Stimulated activated CD8-positive, alpha-beta memory T cell treated with anti-CD3 and anti-CD28 coated beads, Interleukin-7, amount 100 ng/mL, for 48 hours (primary cell): ENCODE measurements at places on chromosomes 1 and 21.

DNA sequence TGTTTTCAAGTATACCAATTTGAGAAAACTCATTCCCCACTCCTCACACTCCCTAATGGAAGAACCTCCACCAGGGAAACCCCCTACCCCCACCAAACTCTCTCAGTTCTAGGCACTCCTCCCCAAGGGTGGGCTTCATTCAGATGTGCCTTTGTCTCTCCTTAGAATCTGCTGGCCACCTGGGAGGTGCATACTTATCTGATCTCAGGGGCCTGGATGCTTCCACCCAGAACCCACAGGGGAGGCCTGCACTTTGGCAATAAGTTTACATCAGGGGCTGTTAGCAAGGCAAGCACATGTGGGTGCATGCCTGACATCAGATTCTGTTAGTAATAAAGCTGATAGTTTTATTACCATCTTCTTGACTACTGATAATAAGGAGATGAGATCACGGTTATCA is 32.5 kb upstream of the SLAMF9 start:
- no peak for DNase-seq

- no peak for DNase-seq
Observed at GRCh38 chr1:43423672-43424550, 29.8 kb downstream of the HYI start.

GRCh38 chr1:12244078-12244477 is 14.2 kb downstream of the VPS13D start:
- no peak for DNase-seq

DNA sequence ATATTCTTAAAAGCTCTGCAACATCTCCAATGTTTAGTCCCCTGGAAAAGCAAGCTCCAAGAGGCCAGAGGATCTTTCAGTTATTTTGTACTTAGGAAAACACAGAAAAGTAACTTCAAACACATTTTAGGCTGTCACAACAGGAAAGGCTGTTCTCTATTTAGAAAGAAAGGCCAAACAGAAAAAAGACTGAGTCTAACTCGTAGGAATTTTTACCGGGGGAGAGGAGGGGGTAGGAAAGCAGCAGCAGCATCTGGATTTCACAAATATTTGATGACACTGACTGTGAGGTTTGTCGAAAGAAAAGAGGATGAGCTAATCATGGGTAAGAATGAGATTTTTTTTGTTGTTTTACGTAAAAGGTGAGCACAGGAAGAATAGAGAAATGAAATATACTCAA is 107.1 kb downstream of the EIF4G3 start:
- DNase-seq, result no peak

- DNase-seq, result no peak
Observed at GRCh38 chr1:27690183-27690582, 18.2 kb upstream of the IFI6 start.

GRCh38 chr1:244030481-244031040 is 20.5 kb upstream of the ZBTB18 start:
- no peak for DNase-seq

GRCh38 chr1:28026329-28026728 is 62.1 kb downstream of the EYA3 start:
- DNase-seq, result no peak

DNA sequence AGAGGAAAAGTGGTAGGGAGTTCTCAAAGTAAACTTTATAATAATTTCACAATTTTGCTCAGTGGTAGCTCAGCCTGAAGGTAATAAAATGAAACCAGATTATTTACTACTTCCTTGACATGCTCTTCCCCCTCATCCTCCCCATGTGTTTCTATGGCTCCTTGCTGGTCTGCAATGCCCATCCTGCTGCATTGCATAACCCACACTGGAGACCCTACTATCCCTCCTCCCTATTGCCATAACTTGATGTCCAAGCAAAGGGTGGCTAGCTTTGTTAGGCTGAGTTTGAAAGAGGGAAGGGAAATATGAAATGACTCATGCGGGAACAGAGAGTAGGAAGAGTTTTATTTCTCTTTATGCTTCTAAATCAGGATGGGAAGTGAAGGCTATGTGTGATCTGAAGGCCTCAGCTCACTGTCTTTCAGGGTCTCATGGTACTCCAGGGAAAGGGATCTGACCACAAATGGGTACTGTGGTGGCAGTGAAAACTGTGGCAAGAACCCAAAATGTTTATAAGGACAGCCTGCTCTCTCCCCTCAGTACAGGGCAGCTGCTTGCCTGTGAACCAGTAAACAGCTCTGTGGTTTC is 36.4 kb upstream of the HSD17B7 start:
- DNase-seq, result no peak

DNA sequence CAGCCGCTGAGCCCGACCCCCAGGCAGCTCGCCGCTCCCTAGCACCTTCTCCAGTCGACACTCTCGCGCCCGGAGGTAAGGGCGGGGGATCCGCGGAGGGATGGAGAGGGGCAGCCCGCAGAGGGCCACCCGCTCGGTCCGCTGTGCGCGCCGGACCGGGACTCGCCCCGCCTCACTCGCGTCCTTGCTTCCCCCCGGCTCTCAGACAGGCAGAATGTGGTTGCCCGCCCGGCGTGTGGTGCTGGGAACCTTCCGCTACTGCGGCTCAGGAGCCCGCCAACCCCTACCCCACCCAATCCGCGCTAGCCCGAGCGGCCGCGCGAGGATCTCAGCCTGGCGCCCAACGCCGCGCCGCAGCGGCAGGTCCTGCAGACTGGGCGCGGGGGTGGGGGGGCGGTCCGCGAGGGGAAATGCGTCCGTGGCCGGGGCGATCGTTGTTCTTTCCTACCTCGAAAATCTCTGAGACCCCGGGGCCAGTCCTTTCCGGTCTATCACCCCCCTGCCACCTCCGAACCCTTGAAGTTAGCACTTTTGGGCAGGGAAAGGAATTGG is 404 bp downstream of the LRRC8C start:
- no peak for DNase-seq

- no peak for DNase-seq
Observed at GRCh38 chr1:85371021-85371420, 93.9 kb downstream of the DDAH1 start.

GRCh38 chr1:113784104-113784779 is 25.0 kb upstream of the PHTF1 start:
- no peak for DNase-seq

- DNase-seq, result no peak
Observed at GRCh38 chr1:30726773-30727684, 3.6 kb upstream of the MATN1 start.

- DNase-seq, result no peak
Observed at GRCh38 chr1:204442376-204443259, 31.0 kb upstream of the PPP1R15B start.

- DNase-seq, result no peak
Observed at GRCh38 chr1:109622895-109623294, 3.3 kb downstream of the AMPD2 start.

DNA sequence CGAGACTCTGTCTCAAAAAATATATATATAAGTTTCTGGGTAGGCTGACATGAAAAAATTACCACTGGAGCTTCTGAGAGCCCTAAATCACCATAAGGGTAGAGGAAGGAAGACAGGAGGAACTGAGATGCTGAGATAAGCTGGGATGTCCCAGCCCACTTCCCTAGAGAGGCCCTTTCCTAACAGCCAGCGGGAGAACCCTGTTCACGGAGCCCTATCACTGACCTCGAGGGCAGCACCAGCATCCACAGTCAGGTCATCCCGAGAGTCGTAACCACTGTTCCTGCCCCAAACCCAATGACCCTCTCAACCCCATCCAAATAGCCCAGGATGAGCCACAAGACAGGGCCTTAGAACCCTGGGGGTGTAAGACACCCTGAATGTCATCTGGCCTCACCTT is 77.5 kb downstream of the CD34 start:
- DNase-seq, result no peak

- no peak for DNase-seq
Observed at GRCh38 chr1:48790397-48790796, 13.7 kb upstream of the BEND5 start.

GRCh38 chr1:76090283-76091203 is 16.0 kb downstream of the ST6GALNAC3 start:
- DNase-seq, result no peak

DNA sequence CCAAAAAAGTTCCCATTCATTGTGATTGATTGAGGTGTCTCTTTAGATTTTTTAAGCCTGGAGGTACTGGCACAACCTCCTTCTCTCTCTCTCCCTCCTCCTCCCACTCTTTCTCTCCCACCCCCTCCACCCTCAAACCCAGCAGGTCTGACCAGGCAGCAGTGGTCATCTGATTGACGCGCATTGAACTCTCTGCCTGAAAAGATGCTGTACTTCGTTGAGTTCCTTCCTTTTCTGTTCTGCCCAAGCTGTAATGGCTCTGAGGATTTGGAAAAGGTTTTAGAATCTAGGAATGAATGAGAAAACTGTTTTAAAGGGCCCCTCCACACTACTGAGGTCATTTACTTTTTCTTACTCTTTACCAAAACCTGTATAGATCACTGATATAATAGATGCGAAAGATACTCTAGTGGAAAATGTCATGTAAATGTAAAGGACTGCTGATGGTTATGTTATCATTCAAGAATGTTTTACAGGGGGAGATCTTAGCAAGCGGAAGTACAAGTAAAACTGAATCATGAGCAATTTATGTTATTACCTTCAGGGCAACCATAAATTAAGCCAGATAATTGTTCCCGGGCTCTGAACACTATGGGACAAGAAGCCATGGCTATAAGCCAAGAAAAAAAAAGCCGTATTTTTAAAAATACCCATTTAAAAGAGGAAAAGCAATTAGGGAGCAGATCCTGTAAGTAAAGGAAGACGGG is 25.2 kb upstream of the DYRK1A start:
- DNase-seq, result no peak

GRCh38 chr1:39871796-39872195 is 11.5 kb downstream of the TRIT1 start:
- no peak for DNase-seq

DNA sequence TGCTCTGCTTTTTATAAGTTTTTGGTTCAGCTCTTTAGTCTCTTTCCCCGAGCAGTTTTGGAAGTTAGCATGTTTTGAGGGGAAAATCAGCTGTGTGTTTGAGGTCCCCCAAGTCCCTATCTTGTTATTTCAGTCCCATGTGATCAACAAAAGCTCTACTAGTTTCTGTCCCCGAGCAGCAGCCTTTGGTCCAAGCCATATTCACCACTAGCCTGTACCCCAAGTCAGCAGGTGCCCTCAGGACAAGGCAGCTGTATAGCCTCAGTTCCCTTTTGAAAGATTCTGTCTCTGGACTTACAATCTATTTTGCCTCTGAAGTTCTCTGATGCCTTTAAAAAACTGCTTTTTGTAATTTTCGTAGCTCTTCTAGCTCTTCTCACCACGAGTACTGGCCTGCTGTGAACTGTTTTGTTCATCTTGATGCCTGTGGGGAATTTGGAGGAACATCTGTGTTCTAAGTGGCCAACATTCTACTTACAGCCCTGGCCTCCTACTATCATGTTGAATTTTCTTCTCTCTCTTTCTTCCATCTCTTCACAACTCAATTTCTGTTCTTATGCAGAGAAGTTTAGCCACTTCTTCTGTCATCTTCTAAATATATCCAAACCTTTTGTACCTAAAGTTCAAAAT is 16.7 kb downstream of the UAP1 start:
- no peak for DNase-seq

- no peak for DNase-seq
Observed at GRCh38 chr1:226702318-226702956, 36.6 kb downstream of the ITPKB start.

DNA sequence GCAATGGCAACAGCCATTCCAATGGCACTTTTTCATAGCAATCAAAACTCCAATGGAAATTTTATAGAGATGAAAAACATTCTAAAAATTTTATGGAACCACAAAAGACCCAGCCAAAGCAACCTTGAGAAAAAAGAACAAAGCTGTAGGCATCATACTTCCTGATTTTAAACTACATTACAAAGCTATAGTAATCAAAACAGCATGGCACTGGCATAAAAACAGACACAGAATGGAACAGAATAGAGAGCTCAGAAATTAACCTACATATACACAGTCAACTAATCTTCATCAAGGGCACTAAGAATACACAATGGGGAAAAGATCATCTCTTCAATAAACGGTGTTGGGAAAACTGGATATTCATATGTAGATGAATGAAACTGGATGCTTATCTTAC is 401.5 kb downstream of the NPHP4 start:
- DNase-seq, result no peak

DNA sequence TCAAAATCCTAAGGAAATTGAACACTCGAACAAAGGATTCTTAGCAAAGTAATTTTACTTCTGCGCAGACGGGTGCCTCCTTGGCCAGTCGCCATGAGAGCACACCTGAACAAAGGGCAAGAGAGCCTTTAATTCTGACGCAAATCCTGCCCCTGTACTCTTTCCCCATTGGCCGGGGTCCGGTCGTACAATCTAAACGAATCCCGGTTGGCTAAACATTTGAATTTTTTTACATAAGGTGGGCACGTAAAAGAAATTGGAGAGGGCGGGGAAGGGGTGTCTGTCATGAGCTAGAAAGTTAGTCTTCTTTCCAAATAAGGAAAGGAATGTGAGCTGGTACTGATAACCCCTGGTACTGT is 8.2 kb upstream of the IL22RA1 start:
- DNase-seq, result no peak

DNA sequence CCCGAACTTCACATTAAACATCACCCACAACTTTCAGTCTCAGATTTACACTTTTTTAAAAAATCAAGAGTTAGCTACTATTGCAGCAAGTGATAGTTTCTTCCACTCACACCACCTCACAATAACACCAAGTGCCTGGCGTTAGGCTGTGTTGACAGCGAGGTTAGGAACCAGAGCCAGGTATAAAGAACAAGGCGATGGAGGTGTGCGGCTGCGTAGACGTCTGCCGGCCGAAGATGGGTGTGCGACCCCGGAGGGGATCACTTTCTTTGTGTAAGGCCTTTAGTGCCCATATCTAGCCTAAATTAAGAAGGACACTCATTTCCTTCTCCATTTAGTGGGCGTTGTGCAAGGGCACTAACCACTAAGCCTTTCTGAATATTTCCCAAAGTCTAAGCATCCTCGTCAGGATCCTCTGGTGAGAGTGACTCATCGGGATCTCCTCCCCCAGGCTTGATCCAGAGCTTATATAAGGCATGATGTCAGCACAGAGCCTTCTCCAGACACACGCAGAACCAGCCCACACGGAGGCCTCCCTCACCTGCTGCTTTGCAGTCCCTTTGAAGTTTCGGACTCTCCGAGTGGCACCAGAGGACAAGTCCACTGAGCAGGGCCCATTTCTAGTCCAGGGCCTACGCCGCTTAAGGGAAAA is 11.8 kb downstream of the NHLH2 start:
- no peak for DNase-seq

- DNase-seq, result no peak
Observed at GRCh38 chr1:25724201-25724600, 75.8 kb upstream of the SELENON start.

DNA sequence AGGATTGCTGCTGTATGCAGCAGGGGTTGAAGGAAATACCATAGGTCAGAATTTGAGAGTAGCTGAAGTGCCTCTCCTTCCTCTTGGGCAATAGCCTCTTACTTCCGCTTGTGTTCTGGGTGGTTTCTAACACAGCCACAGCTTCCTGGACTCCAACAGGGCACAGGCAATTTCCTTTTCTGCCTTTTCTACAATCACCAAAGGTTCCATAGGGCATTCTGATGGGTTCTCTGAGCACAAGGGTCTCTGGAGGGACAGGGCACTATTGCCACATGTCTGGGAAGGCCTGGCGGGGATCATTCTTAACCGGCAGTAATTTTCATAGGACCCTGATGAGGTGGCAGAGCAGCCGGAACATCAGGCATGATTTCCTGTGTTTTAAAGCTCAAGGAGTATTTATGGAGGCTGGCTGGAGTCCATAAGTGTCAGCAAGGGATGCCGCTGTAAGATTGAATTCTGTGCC is 5.5 kb upstream of the AGTRAP start:
- DNase-seq, result no peak
